Activated gamma-delta T cell treated with Interleukin-2 at 50 U/mL for 16 hours (primary cell): ENCODE measurements at places on chromosomes 7 and 10.

GRCh38 chr10:27680691-27681605 is 64.7 kb downstream of the MKX start:
- no peak for DNase-seq

DNA sequence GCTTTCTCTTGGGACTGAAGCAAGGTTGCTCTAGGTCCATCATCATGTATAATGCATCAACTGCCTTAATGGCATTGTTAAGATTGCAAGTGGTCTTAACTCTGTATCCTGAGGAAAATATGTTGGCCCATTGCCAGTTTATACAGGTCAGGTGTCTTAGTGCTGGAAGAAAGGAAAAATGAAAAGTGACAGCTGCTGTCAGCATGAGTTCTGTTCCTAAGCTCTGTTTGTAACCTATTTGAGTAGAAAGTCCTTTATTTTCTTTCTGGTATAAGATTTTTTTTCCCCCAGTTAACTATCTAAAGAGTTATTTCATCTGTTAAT is 127.2 kb downstream of the SRI start:
- no peak for DNase-seq

- DNase-seq = no peak
Measured at GRCh38 chr7:143318661-143319060, 2.8 kb downstream of the CLCN1 start.

- DNase-seq = no peak
Measured at GRCh38 chr7:107563081-107563774, 492 bp downstream of the COG5 start.

DNA sequence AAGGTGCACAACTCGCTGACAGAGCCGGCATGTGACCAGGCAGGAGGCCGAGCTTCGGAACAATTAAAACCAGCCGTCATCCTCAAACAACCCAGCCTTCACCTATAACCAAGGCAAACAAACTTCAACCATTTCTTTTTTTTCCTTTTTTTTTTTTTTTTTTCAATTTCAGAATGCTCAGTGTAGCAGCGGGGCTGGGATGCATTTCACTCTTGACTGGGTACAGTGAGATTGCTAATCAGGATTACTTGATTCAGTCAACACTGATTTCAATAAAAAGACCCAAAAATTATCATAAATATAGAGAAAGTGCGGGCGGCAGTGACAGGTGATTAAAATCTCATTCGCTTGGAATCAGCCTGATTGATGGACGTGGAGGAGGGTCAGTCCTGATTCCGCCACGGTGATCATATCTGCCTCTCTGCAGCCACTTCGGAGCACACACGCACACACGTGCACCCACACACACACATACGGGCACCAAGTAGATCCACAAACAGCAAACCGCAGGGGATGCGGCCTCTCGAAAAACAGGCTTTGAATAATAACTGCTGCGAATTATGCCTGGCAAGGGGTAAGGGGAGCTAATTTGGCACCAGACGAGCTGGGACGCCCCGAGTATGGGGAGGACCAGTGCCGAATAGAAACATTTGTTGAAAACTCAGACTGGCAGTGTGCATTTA is 31.2 kb downstream of the EBF3 start:
- no peak for DNase-seq

DNA sequence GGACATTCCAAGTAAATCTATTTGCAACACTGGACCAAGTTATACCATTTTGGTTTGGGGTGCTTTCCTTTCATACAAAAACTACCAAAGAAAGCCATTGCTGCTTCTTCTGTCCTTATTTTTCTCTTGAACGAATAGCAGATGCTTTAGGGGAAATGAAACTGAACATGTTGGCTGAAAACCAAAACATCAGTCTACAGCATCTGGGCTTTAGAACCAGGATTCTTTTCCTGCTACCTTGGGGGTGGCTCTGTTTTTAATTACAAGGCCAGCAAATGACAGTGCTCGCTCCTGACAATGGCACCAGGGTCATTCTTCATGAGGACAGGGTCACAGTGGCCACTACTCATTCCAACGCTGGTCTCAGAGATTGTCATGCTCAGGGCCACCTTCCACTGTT is 80.3 kb downstream of the WDR11 start:
- DNase-seq = no peak

- no peak for DNase-seq
Measured at GRCh38 chr7:80937336-80937735, 18.5 kb upstream of the SEMA3C start.

DNA sequence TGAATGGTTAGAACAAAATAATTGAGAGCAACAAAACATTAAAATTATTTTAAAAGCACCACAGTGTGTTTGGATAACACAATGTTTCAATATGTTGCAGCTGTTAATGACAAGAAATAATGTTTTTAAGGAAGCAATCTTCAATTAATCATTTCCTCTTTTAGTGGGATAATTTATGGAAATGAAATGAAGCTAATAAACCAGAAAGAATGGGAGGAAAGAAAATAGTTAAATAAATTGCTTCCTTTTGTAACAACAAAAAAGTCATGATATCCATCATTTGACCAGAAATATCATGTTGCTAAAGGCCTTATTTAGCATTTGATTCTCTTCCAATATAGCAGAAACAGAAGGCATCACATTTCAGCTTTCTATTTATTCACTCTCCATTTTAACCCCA is 224.5 kb downstream of the SEMA3A start:
- DNase-seq = no peak

DNA sequence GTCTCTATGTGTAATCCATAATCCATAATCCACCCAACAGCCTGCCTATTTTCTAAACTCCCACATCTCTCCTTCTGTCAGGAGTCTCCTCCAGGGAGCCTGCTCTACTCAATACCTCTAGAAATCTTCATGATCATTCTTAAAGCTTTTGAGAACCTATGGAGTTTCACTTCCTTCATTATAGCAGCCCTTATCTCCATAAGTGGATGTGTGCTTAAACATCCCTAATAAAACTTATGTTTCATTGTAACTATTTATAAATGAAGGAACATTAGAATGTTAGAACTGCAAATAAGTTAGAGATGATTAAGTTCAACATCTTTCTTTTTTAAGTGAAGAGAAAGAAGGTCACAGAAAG is 8.5 kb downstream of the CPED1 start:
- no peak for DNase-seq

GRCh38 chr10:37379991-37380390 is 254.6 kb downstream of the ANKRD30A start:
- DNase-seq = no peak

GRCh38 chr7:156237614-156238013 is 403.0 kb upstream of the RNF32 start:
- DNase-seq = no peak

- no peak for DNase-seq
Measured at GRCh38 chr7:34143402-34143801, 238.1 kb downstream of the BMPER start.

- no peak for DNase-seq
Measured at GRCh38 chr10:123017421-123018165, 8.8 kb downstream of the ACADSB start.

DNA sequence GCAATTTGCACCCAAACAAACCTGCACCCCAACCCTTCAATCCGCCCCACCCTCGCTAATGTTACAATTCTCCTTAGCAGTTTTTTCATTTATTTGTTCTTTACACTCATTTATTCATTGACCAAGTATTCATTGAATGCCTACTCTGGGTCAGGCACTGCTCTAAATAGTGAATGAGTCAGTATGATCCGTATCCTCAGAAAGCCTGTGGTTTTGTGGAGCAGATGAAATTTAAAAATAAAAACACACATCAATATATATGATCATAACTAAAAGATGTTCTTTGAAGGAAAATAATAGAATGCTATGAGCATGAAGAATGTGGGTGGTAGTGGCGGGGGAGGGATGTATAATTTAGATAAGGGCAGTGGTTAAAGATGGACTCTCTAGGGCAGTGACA is 13.3 kb downstream of the IFIT5 start:
- no peak for DNase-seq

- DNase-seq = no peak
Measured at GRCh38 chr7:18027628-18028027, at the start of gene PRPS1L1. Gene PRPS1L1, minus strand, starts transcription at chr7:18027846.

DNA sequence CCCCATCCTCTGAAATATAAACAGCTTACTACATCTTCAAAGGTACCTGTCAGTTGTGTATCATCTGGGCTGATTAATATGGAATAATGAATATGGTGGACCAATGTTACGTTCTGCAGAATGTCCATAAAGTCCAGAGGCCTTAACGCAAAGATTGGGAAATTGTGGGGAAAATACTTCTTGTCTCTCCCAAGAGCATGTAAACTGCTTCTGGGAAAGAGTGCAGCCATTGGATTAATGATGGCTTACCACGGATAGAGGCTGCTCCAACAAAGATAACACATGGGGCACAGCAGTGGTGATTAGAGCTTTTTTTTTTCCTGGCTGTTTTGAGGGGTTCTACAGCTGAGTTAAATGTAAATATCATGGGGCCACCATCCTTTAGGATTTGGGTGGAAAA is 340.4 kb upstream of the AKR1E2 start:
- no peak for DNase-seq

GRCh38 chr7:134293002-134293740 is 23.6 kb downstream of the SLC35B4 start:
- no peak for DNase-seq

DNA sequence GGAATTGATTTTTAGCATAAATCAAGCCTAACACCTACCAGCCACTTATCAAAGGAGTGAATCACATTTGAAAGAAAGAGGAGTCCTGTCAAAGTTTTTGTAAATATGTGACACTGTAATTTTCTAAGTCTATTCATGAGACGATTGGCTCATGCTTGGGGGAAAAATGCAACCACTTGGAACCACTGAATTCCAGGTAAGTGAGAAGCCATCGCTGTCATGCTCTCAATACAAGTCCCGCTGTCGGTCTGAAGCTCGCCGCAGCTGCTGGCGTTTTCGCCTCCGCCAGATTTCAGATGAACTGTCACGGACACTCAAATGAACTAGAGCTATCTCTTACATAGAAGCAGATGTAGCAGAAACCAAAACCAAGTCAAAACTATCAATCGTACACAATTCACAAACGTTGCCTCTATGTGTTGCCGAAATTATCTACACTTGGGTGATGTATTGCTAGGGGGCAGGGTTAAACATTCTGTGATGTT is 279.8 kb upstream of the FZD8 start:
- DNase-seq = no peak

GRCh38 chr10:8513155-8514147 is 459.0 kb downstream of the GATA3 start:
- DNase-seq = no peak
